Activated CD8-positive, alpha-beta T cell treated with anti-CD3 and anti-CD28 coated beads, Interleukin-2, amount 10 ng/mL, durations not matched to agents 7 days and 5 days (primary cell): ENCODE measurements at places on chromosomes 5 and 9. TPM values are rescaled to one million over a fixed set of nuclear protein-coding genes. Genes with fewer than 3 reads are reported as not detected.
A peak's percentile ranks its signal among the peaks of the same experiment; 100 is the strongest.

- no peak for DNase-seq
- no peaks in the 10 kb centered on the region for H3K27me3 ChIP-seq
- no peak overlapping the region for H3K27ac ChIP-seq
- H3K4me3 ChIP-seq: no peak overlapping the region
These were observed 17.6 kb upstream of the ERCC6L2 start for GRCh38 chr9:95857896-95858295.

- H3K4me3 ChIP-seq: peak overlapping the region; percentile 89
- peaks cover 42% of the 10 kb centered on the region for H3K4me1 ChIP-seq
- H3K27me3 ChIP-seq: no peaks in the 10 kb centered on the region
- peaks cover 24% of the 10 kb centered on the region for H3K36me3 ChIP-seq
- DNase-seq: no peak
These were observed 656 bp downstream of the CEP78 start for GRCh38 chr9:78236551-78236910.

DNA sequence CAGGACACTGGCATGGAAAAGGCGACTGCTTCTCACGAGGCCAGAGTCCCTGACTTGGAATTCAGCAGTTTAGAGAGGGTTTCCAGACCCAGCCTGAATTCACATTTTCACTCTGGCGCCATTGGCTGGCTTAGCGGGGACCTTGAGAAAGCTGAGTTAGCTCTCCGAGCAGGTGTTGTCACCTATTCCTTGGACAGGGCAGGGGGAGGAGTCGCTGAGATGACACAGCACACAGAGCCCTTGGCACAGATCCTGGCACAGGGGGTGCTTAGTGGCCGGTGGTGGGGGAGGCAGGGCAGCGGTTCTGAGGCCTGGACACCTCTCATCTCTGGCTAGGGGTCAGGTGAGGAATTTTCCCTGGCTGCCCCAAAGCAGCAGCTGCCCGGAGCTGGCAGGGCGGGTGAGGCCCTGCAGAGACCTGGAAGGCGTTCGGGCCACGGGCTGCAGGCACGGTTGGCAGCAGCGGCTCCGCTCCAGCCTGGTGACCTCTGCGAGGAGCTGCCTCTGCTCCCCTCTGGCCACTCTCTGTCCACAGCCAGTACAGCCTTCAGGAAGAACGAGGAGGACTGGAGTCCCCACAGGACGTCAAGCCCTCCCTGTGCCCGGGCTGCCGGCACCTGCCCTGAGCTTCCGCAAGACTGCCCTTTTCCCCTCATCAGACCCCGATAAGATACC, 72.4 kb upstream of the RAPGEF1 start:
- H3K27ac ChIP-seq: no peak overlapping the region
- H3K4me3 ChIP-seq: no peak overlapping the region
- H3K4me1 ChIP-seq: no peaks in the 10 kb centered on the region
- no peaks in the 10 kb centered on the region for H3K36me3 ChIP-seq

DNA sequence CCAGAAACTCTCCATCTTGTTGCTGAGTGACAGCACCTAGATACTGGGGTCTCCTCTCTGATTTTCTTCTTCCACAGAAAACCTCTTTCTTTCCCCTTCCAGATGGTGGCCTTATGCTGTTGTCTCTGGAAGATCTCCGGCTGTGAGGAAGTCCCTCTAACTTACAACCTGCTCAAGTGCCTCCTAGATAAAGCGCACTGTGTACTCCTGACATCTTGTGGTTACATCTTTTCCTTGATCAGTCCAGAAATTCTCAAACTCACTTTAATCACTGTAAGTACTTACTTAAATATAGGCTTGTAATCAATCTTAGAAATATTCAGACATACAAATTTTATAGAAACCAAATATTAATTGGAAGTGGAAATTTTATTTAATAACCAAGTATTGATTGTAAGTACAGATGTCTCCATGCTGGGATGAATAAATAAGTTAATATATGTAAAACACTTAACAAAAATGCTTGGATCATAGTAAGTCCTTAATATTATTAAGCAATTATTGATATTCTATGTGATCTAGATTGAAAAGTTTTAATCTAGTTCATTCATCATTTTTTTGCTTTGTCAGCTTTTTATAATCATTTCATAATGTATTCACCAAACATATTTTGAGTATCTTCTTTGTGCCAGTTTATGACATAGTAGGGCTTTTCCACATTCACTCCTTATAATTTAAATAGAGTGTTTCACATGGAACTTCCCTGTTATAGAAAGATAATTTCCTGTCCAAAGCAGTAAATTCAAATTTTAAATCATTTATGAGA, 1381.4 kb upstream of the CDH6 start:
- DNase-seq: no peak
- H3K27me3 ChIP-seq: no peaks in the 10 kb centered on the region
- H3K27ac ChIP-seq: no peak overlapping the region
- H3K36me3 ChIP-seq: no peaks in the 10 kb centered on the region

DNA sequence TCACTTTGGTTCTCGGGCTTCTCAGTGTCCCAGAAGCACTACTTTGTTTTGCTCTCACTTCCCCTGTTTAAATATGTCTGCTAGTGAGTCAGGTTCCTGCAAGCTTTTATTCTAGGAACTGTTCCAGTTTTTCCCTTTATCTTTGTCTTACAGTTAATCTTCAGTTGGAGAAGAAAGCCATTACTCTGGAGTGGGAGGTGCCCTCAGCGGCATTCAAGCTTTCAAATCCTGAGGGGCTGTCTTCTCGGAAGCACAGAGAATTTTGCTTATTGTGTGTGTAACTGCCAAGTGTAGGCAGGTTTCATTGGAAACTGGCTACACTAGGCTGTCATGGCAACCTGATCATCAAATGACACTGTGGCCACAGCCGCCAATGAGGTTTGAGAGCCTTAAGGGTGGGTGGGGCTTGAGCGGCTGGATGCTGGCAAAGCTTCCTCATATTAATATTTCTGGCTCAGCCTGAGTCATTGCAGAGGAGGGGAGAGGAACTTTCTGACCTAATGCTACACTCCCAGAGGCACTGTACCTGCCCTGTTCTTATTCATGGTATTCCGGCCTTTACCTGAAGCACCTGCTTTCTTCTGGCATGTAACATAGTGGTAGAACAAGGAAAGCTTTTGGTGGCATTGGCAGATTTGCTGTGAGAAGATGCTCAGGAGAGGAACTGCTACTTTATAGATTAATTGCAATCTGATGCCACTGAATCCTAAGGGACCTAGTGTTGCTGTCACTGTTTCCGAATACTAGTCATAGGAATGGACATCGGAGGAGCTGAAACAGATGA, 26.3 kb downstream of the SLC25A25 start:
- H3K27me3 ChIP-seq: no peaks in the 10 kb centered on the region
- H3K36me3 ChIP-seq: peaks cover 25% of the 10 kb centered on the region
- peak; percentile 73 for DNase-seq

DNA sequence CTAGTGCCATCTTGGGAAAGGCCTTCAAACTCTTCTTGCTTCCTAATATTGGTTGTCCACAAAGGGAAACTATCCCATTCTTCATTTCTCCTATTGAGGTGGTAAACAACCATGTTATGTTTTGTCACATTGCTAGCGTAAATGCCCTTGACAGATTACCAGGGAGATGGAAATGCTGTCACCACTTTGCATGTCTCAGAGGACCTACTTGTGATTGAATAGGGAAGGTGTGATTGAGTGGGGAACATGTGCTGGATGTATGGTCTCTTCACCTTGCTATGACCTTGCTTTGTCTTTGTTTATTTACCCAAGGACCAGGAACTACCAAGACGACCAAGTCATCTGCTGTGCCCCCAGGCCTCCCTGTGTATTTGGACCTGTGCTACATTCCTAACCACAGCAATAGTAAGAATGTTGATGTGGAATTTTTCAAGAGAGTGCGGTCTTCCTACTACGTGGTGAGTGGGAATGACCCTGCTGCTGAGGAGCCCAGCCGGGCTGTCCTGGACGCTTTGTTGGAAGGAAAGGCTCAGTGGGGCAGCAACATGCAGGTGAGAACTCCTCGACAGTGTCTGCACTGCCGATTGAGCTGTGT, 96.1 kb downstream of the MAP1B start:
- DNase-seq: no peak
- no peaks in the 10 kb centered on the region for H3K4me1 ChIP-seq
- H3K27me3 ChIP-seq: peaks cover 8% of the 10 kb centered on the region
- H3K4me3 ChIP-seq: no peak overlapping the region
- H3K27ac ChIP-seq: no peak overlapping the region

DNA sequence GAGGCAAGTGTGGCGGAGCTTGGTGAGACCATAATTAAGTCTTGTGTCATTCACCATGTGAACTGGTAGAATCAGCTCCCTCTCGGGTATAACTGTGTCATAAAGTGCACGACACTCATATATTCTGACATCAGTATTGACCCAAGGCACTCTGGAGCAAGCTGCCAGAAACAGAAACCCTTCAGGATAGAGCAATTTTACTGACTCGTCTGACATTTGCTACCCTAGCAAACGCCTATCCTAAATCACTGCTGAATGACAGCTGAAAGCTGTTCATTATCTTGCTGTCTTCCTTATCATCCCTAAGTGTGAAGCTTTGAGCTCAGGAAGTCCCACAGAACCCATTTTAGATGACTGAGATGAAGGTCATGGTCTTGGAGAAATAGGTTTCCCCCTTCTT, 27.8 kb downstream of the PTCH1 start:
- H3K27ac ChIP-seq: no peak overlapping the region
- peaks cover 39% of the 10 kb centered on the region for H3K27me3 ChIP-seq
- no peak for DNase-seq
- H3K4me3 ChIP-seq: no peak overlapping the region
- H3K4me1 ChIP-seq: peaks cover 19% of the 10 kb centered on the region

- H3K27ac ChIP-seq: no peak overlapping the region
- H3K27me3 ChIP-seq: no peaks in the 10 kb centered on the region
- H3K4me1 ChIP-seq: peaks cover 2% of the 10 kb centered on the region
- H3K4me3 ChIP-seq: no peak overlapping the region
- no peak for DNase-seq
- no peaks in the 10 kb centered on the region for H3K36me3 ChIP-seq
These were observed 40.1 kb downstream of the SLC1A1 start for GRCh38 chr9:4530375-4530774.

DNA sequence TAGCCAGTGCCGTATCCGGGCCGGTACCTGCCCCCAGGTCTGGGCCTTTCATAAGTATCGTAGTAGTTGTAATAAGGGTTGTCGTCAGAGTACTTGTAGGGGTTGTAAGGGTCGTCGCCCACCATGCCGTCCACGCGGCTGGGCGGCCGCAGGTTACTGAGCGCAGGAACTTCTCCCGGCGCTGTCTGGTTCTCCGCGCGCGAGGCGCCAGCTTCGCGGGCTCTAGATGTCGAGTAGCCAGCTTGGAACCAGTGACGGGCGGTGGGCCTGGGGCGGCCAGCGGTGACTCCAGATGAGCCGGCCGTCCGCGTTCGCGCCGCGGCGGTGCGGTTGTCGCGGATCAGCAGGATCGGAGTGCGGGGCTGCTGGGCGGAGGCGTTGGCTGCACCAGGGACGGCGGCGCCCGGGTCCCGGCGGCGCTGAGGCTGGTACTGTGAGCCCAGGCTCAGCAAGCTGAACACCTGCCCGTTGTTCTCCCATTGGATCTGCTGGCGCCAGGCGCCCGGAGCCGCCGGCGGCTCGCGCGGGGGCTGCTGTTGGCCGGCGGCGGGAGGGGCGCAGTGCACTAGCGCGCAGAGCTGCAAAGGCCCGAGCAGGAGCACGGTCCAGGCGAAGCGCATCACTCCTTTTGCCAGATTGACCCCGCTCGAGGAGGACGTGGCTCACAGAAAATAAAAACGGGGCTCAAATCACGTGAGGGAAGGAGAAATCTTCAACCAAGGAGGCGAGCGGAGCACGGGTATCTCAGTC, 518 bp downstream of the LOX start:
- H3K27ac ChIP-seq: no peak overlapping the region
- H3K4me3 ChIP-seq: peak overlapping the region; percentile 71
- H3K27me3 ChIP-seq: peaks cover 54% of the 10 kb centered on the region
- no peaks in the 10 kb centered on the region for H3K36me3 ChIP-seq
- H3K4me1 ChIP-seq: peaks cover 16% of the 10 kb centered on the region

- H3K36me3 ChIP-seq: peaks cover 51% of the 10 kb centered on the region
- DNase-seq: peak; percentile 50
- no peaks in the 10 kb centered on the region for H3K27me3 ChIP-seq
- H3K4me1 ChIP-seq: peaks cover 65% of the 10 kb centered on the region
- peak overlapping the region; percentile 96 for H3K27ac ChIP-seq
These were observed 86.5 kb upstream of the TNFAIP8 start for GRCh38 chr5:119269061-119269944.

DNA sequence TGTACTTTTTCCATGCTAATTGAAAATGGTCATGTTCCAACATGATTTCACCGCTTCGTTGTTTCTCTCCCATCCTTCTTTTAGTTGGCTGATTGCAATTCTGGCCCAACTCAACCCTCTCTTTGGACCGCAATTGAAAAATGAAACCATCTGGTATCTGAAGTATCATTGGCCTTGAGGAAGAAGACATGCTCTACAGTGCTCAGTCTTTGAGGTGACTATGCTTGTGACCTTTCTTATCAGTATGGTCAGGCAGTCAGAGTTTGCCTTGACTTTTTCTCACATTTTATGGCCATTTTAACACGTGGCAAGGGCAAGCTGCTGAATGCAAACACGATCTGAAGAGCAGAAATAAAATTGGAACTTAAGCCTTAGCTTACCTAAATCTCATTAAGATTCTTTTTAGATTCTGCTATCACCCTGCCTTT, 36.0 kb upstream of the CREBRF start:
- no peak overlapping the region for H3K4me3 ChIP-seq
- no peaks in the 10 kb centered on the region for H3K27me3 ChIP-seq
- DNase-seq: no peak
- H3K27ac ChIP-seq: no peak overlapping the region
- peaks cover 41% of the 10 kb centered on the region for H3K36me3 ChIP-seq
- peaks cover 12% of the 10 kb centered on the region for H3K4me1 ChIP-seq

- H3K27me3 ChIP-seq: no peaks in the 10 kb centered on the region
- DNase-seq: no peak
- H3K4me1 ChIP-seq: peaks cover 15% of the 10 kb centered on the region
- H3K27ac ChIP-seq: peak overlapping the region; percentile 72
These were observed 70.5 kb downstream of the SMIM23 start for GRCh38 chr5:171855798-171856763.

DNA sequence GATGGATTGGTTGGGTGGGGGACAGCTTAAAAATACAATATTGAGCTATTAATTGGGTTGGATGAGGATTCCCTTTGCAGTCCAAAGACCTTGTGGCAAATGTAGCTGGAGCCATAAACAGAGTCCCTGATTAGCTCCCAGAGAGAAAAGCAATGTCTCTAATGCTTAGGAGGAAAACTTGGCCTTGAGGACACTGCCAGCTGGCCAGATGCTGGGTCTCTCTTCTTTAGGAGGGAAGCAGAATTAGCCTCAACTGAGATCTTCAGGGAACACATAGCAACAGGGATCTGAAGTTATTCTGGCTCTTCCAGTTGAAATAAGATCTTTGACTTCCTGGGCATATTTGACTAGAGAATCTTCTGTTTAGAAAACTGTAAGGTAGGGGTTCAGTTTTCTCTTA, 121.7 kb upstream of the WWC1 start:
- no peak overlapping the region for H3K4me3 ChIP-seq
- no peaks in the 10 kb centered on the region for H3K36me3 ChIP-seq
- H3K27me3 ChIP-seq: no peaks in the 10 kb centered on the region
- peaks cover 3% of the 10 kb centered on the region for H3K4me1 ChIP-seq
- H3K27ac ChIP-seq: no peak overlapping the region
- no peak for DNase-seq

The ARID3C gene
- total RNA-seq: 0.34 TPM

The ERAP2 gene
- 96.0 TPM for total RNA-seq

The C9orf50 gene
- not detected for total RNA-seq

The SAXO1 gene
- 0.10 TPM for total RNA-seq

The MYOT gene
- total RNA-seq: not detected

The TRPM3 gene
- not detected for total RNA-seq
